ENCODE measurements at places on chromosomes 5 and 9.

DNA sequence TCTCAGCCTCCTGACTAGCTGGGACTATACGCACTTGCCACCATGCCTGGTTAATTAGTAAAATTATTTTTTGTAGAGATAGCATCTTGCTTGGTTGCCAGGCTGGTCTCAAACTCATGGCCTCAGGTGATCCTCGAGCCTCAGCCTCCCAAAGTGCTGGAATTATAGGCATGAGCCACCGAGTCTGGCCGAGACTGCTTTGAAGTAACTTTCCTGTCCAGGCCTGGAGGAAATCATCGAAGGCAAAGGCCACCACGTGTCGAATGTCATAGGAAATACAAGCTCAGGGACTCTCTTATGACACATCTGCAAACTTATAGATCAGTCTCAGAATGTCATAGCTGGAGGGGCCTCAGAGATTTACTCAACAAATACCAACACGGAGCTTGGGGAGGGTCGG lies 25.1 kb downstream of the RAPGEF1 start:
- DNase-seq, result no peak

- DNase-seq, result no peak
Measured at GRCh38 chr5:73019766-73020165, 63.9 kb downstream of the FCHO2 start.

DNA sequence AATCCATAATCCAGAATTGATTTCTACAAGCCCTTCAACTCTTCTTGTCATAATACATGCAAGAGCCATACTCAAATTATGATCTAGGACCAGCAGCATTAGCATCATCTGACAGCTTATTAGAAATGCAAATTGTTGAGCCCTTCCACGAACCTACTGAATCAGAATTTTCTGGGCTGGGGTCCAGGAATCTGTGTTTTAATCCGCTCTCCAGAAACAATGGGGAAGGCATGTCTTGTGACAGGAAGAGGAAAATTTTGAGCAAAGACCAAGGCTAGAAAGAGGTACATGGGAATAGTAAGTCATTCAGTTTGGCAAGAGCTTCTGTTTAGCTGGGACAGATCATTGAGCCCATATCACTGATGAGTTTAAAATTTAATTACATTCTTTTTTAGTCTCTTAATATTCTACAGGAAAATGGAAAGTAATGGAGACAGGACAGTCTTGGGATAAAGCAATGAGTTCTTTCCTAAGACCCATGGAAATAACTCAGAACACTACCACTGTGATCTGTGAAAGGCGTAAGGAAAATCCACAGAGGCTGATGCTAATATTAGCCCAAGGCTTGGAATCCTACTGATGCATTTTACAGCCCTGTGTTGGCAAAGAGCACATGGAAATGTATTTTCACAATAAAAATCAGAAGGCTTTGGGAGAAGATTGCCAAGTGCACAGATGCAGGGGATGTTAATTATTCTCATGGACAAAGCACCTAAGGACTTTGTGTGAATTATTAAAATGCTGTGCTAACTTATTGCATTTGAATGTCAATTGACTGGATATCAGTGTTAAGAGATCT lies 73.7 kb upstream of the STK32A start:
- DNase-seq, result no peak

DNA sequence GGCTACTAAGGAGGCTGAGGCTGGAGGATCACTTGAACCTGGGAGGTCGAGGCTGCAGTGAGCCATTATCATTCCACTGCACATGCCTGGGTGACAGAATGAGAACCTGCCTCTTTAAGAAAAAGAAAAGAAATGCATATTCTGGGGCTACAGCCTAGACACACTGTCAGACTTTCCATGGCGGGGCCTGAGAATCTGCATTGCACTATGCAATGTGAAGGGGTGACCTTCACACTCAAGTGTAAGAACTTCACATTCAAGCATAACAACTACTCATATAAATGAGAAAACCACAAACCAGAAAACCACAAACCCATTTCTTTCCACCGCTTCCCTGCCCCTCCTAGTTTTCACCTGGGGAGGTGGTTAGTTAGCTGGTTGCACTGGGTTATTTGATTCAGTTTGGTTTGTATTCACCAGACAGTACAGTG lies 18.0 kb upstream of the FBP2 start:
- peak; percentile 3 for DNase-seq

GRCh38 chr9:76615177-76615603 lies 149.0 kb upstream of the PCA3 start:
- no peak for DNase-seq

DNA sequence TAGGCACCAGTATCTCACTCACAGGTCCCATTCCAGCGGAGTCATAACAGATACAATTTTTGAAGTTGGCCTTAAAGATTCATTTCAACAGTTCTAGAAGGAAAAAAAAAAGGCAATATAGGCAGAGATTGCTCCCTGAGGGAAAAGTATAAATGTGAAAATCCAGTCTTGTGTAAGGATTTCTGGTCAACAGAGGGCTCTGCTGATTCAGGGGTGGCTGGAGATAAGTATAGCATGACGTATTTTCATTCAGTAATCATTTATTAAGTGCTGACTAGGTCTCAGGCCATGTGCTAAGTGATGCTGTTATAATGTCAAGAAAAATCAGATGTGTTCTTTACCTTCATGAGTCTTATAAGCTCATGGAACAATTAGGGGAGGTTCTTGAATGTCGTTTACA lies 377.3 kb upstream of the MEF2C start:
- DNase-seq, result no peak

DNA sequence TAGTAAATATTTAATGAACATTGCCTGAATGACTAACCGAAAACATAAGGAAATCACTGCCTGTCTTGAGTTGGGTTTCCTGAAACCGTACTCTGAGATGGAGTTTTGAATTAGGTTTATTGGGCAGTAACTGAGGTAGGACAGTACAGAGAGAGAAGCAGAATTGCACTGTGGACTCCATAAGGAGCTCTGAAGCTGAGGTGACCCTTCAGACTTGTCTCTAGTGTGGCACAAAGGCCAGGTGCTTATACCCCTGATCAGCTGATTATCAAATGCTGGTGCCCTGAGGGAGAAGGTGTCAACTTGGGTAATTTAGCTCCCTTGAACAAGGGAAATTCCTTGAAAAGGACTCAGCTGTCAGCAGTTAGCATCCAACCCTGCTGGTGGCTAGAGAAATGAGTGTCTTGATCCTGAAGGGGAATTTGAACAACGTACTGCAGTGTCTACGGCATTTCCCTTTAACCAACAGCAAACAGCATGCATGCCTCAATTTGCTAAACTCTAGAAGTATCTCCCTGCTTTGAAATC lies 135.0 kb upstream of the SMARCA2 start:
- DNase-seq, result no peak

- no peak for DNase-seq
Measured at GRCh38 chr5:98248949-98249348, 524.5 kb upstream of the RGMB start.

DNA sequence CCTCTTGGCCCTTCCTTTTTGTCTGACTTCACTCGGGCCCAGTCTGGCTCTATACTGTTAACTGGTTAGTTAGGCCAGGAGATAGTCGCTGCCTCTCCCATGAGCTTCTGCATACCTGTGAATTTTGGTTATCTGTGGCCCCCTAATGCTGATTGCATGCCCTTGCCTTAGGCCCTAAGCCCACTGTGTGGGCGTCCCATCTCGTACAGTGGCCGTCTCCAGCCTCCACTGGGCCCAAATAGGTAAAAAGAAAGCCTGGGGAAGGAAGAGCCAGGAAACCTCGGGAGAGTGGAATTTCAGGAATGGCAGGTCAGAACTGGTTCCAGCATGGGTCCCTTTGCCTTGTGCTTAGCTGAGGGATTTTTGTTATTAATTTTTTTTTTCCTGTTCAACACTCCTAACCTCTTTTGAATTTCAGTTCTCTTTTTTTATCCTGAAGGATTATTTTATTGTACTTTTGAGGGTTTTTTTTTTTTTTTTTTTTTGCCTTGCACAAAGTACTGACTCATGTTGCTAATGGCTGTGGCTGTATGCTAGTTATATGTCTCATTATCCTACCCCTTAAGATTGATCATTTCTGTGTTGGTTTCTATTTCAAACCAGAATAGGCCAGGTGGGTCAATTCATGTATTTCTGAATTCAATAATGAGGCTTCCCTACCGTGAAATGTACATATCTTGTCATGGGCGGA lies 3.4 kb downstream of the PRRC2B start:
- DNase-seq, result no peak

- no peak for DNase-seq
Measured at GRCh38 chr5:76305269-76305668, 97.8 kb upstream of the IQGAP2 start.

DNA sequence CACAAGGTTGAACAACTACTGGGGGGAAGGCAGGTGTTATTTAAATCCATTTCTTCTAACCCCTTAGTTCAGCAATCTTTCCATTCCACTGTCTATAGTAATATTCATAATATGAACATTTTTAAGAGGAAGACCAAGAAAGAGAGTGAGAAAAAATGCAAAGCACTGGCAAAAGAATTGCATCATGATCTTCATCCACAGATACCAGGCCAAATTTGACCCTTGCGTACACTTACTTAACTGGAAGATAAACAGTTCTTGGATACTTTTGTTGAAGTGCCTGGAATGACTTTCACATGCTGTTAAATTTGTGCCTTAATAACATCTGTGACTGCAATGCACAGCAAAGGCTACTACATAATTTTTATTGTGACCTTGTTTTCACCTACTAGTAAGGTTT lies 1.8 kb downstream of the PFDN1 start:
- DNase-seq, result no peak

- DNase-seq, result no peak
Measured at GRCh38 chr5:39190311-39191102, 28.9 kb downstream of the FYB1 start.

- DNase-seq, result no peak
Measured at GRCh38 chr9:20760246-20760891, 76.3 kb downstream of the FOCAD start.

DNA sequence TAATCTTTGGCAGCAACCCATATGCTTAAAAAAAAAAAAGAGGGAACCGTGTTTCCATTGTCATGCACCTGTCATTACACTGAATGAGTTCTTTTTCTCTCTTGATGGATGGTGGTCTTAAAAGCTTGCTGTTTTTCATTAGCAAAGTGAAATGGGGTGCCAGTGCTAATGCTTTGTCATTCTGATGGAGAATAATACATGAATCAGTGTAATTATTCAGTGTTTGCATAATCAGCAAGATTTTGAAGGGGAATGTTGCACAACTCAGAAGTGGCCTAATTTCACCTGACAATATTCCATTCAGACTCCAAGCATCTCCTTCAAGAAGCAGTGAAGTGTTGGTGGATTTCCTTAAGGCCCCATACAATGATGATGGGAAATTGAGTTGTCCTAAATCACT lies 38.1 kb downstream of the MAP1B start:
- DNase-seq, result no peak

GRCh38 chr5:176662371-176663333 lies 15.4 kb downstream of the TSPAN17 start:
- no peak for DNase-seq

- DNase-seq, result no peak
Measured at GRCh38 chr5:153702265-153702664, 211.8 kb downstream of the GRIA1 start.

GRCh38 chr5:123505633-123506032 lies 6.3 kb upstream of the CSNK1G3 start:
- no peak for DNase-seq

DNA sequence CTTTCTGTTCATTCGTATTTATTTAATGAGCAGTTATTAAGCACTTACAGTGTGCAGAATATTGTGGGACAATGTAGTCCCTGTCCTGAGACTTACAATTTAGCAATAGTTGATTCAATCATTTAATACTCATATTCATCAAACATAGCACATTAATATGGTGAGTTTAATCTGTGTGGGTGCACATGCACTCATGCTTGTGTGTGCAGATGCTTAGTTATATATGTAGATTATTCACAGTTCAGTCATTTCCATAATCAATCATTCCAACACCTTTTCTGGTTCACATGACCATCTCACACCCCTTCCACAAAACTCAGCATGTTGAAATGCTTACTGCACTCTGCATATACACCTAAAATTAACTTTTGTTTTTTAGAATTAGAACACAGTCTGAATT lies 321.6 kb upstream of the RFX3 start:
- no peak for DNase-seq

DNA sequence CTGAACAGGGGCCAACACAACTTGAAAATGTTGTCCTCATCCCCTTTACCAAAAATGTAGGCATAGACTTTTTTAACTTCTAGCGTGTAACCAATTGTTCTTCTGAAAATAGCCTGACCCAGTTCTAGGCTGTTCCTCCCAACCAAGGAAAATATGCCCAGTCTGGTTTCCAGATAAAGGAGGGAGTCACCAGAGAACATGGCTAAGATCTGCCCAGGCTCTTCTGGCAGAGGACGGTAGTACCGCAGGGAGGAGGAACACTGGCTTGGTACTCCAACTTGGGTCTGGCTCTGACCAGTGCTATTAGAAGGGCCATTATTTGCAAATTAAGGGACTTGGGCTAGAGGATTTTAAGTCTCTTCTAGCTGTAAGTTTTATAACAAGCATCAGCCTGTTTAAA lies 63.1 kb downstream of the GRAMD2B start:
- no peak for DNase-seq

GRCh38 chr9:96071076-96071814 lies 195.8 kb downstream of the ERCC6L2 start:
- DNase-seq, result no peak

- no peak for DNase-seq
Measured at GRCh38 chr5:167217097-167217743, 1074.2 kb upstream of the WWC1 start.

- DNase-seq, result no peak
Measured at GRCh38 chr9:129523943-129524581, 96.8 kb downstream of the C9orf50 start.

DNA sequence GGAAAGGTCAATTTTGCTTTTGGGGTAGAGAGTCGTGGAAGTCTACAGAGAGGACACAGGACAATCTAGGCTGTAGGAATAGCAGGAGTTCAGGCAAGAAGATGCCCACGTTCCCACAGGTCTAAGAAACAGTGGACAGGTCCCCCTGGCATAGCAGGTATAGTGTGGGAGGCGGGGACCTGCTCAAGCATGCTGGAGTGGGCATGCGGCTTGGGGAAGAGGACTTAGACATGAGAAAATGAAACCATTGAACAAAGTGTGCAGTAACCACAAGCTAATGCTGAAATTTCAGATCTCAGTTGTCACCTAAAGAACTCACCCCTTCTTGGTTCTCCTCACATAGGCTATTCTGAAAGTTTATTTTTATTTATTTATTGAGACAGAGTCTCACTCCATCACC lies 142.8 kb upstream of the EFNA5 start:
- DNase-seq, result no peak

- DNase-seq, result no peak
Measured at GRCh38 chr5:150710165-150710564, 9.3 kb upstream of the RBM22 start.

GRCh38 chr9:107243742-107244141 lies 39.3 kb upstream of the RAD23B start:
- no peak for DNase-seq

- no peak for DNase-seq
Measured at GRCh38 chr9:104326912-104327311, 177.2 kb upstream of the OR13F1 start.

DNA sequence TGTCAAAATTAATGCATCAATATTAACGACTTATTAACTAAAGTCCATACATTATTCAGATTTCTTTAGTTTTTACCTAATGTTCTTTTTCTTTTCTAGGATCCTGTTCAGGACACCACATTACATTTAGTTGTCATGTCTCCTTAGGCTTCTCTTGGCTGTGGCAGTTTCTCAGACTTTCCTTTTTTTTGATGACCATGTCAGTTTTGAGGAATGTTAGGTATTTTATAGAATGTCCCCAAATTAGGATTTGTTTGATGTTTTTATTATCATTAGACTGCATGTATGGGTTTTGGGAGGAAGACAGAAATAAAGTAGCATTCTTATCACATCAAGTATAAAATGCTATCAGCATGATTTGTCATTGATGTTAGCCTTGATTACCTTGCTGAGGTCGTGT lies 32.0 kb downstream of the ZCCHC7 start:
- DNase-seq, result no peak

GRCh38 chr5:179122411-179123108 lies 62.4 kb downstream of the ZNF354C start:
- no peak for DNase-seq
